ENCODE measurements at places on chromosomes 6 and 20. TPM values are rescaled to one million over a fixed set of nuclear protein-coding genes. Genes with fewer than 3 reads are reported as not detected.

DNA sequence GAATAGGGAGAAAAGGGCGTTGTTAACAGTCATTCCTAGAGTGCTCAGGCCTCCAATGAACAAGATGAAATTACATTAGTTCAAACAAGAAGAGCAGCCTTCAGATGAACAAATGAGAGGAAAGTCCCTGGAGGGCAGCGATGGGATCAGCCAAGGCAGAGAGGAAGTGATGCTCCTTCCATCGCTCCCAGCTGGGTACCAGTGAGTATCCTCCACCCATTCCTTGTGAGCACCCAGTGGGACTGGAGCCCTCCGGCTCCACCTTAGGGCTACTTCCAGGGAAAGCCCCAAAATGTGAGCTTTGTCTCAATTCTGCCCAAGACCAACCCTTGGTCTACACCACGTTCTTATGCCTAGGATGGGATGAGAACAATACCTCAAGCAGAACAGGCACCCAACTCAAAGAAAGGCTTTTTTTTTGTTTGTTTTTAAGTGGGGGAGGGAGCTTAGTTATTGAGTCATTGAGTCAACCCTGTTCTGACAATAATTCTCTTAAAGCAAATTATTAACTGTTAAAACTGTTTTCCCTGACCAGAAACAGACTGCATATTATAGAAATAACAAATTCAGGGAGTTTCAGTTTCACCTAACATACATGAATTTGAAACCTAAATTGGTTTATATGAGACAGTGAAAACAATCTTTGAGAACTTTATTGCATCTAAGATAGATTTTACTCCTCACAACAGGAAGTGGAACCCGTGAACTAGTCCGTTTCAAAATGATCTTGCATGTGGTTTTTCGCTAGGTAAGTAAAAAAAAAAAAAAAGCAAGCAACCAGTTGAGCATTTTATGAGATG, 106.9 kb downstream of the IPCEF1 start:
- no peak for DNase-seq
- peaks cover 8% of the 10 kb centered on the region for H3K4me1 ChIP-seq
- no peaks in the 10 kb centered on the region for H3K36me3 ChIP-seq
- H3K27me3 ChIP-seq: no peaks in the 10 kb centered on the region
- H3K4me3 ChIP-seq: no peak overlapping the region
- H3K27ac ChIP-seq: peak overlapping the region; percentile 72

DNA sequence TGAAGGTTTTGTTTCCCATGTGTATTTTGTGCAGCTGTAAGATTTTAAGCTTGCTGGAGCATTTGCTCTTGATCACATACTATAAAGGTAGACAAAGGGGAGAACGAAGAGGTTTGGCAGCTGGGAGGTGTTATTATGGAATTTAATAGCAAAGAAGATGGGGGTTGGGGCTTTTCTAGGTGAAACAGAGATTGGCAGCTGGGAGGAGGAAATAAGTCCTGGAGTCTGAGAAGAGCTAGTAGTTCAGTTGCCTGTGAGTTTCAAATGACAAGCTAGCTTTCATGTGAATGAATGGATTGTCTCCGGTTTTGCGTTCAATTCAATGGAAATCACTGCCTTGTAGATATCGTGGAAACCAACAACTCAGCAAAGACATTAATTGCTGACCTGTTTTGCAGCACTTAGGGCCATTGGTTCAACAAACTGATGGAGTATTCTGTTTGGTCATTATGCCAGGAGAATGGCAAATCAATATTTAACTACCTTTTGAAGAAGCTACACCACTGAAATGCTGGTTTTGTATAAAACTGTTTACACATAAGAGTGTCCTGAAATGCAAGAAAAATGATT, 38.1 kb upstream of the FLRT3 start:
- no peak overlapping the region for H3K27ac ChIP-seq
- H3K4me3 ChIP-seq: no peak overlapping the region
- no peak for DNase-seq
- H3K4me1 ChIP-seq: no peaks in the 10 kb centered on the region
- H3K36me3 ChIP-seq: no peaks in the 10 kb centered on the region

DNA sequence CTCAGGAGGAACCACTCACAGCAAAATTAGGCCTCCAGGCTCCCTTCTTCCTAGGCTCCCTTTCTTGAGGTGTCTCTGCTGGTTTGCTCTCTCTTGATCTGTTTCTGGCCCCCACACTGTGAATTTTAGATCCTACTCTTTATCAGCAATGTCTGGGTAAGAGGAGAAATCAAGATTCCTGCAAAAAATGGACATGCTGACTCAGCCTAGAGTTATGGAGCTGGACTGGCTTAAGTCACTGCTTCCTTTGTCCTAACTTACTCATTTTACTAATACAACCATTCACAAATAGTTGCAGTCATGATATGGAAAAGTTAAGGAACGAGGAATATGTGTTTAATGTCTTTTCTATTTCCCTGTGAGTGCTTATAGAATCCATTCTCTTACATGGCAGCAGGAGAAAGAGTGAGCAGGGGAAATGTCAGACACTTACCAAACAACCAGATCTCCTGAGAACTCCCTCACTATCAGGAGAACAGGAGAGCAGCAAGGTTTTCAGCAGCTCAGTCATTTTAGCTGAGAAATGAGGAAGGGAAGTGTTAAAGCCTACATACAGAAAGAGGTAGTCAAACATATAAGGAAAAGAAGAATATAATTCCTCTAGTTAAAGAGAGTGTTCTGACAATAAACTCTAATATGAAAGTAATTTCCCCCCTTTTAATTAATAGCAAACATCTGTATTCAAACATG, 160.8 kb downstream of the PDE7B start:
- DNase-seq: no peak
- H3K36me3 ChIP-seq: no peaks in the 10 kb centered on the region
- H3K27ac ChIP-seq: no peak overlapping the region
- no peak overlapping the region for H3K4me3 ChIP-seq
- H3K27me3 ChIP-seq: no peaks in the 10 kb centered on the region
- no peaks in the 10 kb centered on the region for H3K4me1 ChIP-seq

Gene THEMIS
- total RNA-seq: 17.6 TPM

Measured in spleen (tissue), 13 donors.